CD4-positive, alpha-beta T cell treated with Interleukin-4 for 1 hour (primary cell): ENCODE measurements at places on chromosomes 13 and 19.

- DNase-seq, result no peak
Measured at GRCh38 chr13:58619396-58620113, 988.0 kb downstream of the PCDH17 start.

GRCh38 chr19:6069268-6069791, 41.0 kb downstream of the RFX2 start:
- no peak for DNase-seq

- DNase-seq, result no peak
Measured at GRCh38 chr13:94419925-94420305, 59.6 kb downstream of the DCT start.

- DNase-seq, result no peak
Measured at GRCh38 chr19:31313291-31314030, 35.8 kb downstream of the TSHZ3 start.

DNA sequence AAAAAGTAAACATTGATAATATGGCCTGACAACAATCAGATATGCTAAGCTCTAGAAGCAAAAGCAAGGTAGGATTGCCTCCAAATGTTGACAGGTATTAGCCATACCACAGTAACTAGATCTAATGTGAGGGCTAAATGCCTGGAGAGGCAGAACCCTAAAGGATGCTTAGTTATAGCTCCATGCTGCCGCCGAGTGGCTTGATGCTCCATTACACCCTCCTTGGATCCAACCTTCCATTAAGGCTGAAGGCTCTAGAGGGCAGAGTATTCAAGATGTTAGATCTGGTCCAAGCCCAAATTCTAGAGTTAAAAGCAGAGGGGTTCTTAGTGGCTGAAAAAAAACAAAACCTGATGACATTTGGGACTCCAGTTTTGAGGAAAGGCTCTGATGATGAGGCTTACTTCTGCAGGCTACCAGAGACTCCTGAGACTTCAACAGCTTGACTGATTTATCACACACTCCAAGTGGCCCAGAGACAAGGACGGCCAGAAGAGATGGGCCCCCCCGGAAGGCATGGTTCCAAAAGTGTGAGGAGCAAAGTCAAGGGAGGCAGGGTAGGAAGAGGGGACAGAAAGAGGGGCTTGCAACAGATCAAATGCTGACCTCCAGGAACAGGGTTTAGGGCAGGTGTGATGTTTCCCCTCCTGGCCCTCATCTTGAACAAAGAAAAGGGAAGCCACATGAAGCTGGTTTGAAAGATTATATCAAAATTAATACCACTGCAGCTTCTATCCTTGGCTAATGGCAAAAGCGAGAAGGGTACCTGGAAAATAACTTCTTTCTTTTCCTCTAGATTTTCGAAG, 21.9 kb upstream of the CPB2 start:
- DNase-seq, result peak; percentile 71

DNA sequence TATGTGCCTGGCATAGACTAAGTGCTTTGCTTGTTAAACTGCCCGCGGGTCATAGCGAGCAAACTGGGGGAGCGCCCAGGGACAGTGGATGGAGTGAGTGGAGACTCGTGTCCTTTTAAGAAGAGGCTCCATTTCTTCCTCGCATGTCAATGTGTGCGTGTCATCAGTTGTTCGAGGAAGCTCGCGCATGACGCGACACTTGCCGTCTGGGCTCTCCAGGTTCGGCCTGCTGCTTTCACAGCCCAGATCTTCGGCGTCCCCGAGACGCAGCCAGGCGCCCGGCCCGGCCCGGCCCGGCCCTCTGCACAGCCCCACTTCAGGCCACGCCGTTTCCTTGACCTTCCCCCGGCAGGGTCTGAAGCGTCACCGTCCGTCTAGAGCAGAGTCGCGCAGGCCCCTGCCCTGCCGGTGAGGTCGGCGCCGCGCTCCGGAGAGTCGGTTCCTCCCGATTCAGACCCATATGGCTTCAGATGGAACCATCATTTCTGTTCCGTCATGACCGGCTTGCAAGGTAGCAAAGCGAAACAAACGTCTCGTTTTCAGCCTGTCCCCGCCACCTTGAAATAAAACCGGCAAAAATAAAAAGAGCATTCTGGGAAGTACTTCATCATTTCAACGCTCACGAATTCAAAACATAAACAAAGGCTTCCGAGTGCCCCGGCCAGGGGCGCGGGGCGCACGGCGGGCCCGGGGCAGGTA, 599 bp upstream of the ARHGEF7 start:
- DNase-seq, result peak; percentile 15

DNA sequence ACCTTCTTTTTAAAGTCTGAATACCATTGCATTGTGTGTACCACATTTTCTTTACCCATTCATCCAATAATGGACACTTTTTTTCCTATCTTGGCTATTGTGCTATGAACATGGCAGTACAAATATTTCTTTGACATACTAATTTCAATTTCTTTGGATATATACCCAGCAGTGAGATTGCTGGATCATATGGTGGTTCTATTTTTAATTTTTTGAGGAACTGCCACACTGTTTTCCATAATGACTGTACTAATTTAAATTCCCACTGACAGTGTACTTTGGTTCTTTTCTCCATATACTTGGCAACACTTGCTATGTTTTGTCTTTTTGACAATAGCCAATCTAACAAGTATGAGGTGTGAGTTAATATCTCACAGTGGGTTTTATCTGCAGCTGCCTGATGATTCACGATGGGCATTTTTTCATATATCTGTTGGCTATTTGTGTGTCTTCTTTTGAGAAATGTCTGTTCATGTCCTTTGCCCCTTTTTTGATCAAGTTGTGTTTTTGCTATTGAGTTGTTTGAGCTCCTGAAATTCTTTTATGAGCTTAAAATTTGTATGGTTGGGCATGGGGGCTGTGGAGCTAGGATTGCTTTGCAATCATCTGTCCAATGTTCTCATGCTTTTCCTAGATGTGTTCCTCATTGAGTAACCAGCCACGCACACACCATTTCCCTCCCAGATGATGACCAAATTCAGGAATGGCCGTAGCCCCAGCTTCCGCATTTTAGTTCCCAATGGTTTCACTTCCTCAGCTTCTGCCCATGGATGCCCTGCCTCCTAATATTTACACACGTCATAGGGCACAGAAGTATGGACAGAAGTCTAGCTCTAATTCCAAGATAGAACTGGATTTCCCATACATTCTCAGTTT, 380.0 kb upstream of the SGCG start:
- DNase-seq, result peak; percentile 25

GRCh38 chr13:102261809-102262208, 140.0 kb downstream of the FGF14 start:
- no peak for DNase-seq

- peak; percentile 82 for DNase-seq
Measured at GRCh38 chr19:19145684-19146608, 7.7 kb upstream of the TMEM161A start.
